Thymus (tissue), 14 donors: ENCODE measurements at places on chromosomes 2 and 18.

DNA sequence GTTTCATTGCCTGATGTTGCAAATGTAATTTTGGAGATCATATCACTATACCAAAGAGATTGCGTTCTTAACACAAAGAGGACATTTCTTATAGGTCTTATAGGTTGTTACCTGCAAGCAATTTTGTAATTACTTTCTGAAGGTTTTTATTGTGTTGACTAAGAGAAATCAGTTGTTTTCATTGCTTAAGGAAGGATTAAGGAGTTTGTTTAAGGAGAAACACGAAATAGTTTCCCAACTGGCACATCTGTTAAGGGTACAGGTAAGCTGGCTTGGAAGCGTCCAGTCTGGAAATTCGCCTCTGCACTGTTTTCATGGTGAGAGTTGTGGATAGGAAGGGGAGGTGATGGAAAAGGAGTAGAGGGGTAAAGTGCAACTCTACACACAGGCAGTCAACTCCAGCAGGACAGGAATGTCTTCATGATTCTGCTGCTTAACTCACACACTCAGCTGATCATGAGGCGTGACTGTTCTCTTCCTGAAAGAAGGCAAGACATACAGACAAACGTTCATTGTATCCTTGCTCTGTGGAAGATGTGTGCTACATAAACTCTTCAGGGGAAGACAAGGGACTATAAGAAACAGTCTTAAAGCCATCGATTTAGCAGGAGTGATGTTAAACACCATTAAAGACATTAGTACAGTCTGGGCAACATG, 61.4 kb upstream of the ACSL3 start:
- DNase-seq: no peak

DNA sequence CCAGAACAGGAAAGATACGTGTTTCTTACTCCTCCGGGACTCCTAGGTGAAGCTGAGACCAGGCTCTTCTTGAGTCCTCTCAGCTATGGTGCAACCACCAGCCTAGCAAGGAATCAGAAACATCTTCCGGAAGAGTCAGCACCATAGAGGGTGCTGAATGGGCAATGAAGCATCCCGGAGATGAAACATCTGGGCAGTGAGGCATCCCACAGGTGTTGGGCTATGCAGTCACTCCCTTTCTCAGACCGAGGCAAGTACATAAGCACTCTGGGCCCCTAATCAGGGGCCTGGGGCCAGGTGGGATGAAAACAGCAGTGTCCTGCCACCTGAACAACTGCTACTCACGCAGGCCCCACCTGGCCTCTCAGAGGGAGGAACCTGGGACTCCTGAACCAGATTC, 1.4 kb upstream of the CAPN10 start:
- no peak for DNase-seq

GRCh38 chr2:234679301-234679740, 182.4 kb upstream of the ARL4C start:
- DNase-seq: no peak

GRCh38 chr2:16726147-16726546, 60.5 kb upstream of the CYRIA start:
- no peak for DNase-seq

GRCh38 chr2:137966043-137966442, 1.8 kb downstream of the HNMT start:
- DNase-seq: no peak

DNA sequence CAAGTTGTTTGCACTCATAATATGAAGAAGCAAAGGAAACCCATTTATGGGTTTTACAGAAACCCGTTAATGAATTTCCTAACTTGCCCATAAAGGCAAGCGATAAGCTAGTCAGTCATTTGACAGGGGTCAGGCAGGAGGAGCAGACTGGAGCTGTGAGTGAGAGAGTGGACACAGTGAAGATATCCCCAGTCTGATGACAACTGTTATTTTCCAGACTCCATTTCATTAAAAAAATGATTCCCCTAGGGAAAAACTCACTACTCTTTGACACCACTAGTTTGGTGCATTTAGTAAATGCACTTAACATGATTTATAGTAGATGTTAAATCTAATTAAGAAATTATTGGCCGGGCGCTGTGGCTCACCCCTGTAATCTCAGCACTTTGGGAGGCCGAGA, 80.8 kb downstream of the TGIF1 start:
- no peak for DNase-seq

GRCh38 chr2:180991820-180992219, 11.4 kb downstream of the UBE2E3 start:
- DNase-seq: no peak

DNA sequence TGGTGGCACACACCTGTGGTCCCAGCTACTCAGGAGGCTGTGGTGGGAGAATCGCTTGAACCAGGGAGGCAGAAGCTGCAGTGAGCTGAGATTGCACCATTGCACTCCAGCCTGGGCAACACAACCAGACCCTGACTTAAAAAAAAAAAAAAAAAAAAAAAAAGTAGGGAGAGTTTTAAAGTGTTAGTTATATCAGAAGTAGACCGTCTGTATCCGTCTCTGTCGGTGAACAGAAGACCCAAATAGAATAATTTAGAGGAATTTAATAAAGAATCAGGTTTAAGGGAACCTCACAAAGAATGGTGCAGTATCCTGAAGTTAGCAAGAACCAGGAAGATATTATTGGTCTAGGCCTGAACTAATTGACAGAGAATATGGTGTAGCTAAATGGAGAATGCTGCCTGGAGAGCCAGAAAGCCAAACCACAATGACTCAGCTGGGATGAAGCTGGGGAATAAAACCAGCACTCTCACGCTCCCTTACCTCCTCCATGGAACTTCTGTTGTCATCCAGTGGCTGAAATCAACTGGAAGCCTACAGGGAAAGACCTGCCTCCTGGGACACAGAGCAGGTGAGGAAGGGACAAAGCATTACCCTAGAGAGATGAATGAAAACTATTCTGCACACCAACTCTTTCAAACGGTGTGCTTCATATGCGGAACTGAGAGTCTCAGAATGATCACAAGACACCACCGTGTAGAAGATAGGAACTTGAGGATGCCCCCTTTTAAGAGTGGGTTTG, 39.1 kb upstream of the PLEKHM3 start:
- no peak for DNase-seq

DNA sequence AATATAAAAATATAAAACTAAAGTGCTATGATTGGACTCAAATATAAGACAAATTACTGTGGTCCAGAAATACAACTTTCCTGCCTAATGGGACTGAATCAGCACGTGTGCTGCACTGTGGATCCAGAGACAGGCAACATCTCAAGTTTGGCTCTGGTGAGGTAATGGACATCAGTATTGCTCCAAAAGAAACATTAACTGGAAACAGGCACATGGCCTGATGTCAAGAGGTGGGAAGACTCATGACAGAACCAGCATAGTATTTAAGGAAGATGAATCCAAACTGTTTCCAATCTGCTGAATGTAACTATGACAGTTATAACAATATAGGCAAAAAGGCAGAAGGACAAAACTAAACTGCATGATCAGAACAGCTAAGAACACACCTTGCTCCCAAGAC, 354.6 kb downstream of the FSIP2 start:
- no peak for DNase-seq

- DNase-seq: no peak
Observed at GRCh38 chr2:105842555-105842954, 97.8 kb downstream of the NCK2 start.

DNA sequence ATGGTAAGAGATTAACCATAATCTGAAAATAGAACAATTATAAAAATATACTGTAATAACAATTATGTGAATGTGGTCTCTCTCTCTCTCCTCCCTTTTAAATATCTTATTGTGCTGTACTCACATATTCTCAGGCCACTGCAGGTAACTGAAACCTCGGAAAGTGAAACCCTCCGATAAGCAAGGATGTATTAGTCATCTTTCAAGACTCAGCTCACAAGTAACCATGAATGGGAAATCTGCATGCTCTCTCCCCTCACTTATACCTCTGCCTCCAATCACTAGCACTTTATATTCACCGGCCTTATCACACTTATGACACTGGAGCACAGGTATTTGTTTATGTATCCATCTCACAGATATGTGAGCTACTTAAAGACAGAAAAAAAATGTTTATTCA, 139.7 kb downstream of the LRP2 start:
- no peak for DNase-seq

- DNase-seq: no peak
Observed at GRCh38 chr2:43452318-43452731, 143.5 kb downstream of the THADA start.
